ENCODE measurements at places on chromosomes 11 and 22.

GRCh38 chr11:32426819-32427615, 8.3 kb downstream of the WT1 start:
- no peak for DNase-seq

DNA sequence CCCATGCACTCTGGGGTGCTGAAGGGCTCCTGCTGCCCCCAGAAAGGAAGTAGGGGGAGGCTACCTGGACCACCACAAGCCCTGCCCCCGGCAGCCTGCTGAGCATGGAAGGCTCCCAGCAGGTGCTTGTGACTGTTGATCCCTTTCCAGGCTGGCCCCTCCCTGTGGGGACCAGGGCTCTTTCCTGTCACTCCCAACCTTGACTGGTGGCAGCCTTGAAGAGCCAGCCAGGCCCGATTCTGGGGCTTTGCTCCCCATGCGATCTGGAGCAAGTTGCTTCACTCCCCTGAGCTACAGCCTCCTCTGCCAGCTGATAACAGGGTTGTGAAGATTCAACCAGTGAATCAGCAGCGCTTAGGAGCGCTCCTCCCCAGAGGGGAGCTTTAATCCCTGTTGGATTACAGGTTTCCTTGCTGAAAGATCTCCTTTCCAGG, 4.6 kb upstream of the CST6 start:
- DNase-seq: no peak

- DNase-seq: peak; percentile 81
These were observed 15.7 kb downstream of the CRTAM start for GRCh38 chr11:122853971-122854446.

DNA sequence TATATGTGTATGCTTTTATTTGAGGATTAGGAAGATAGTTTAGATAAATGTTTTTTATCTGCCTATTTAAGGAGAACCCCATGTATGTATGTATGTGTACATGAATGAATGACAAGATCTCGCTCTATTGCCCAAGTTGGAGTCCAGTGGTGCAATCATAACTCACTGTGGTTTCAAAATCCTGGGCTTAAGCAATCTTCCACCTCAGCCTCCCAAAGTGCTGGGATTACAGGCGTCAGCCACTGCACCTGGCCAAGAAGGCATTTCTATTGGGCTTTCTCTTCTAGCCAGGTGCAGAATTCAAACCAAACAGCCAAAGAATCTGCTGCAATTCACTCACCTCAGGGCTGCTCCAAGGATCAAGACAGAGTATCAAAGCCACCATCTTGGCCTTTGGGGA, 25.5 kb upstream of the DGKZ start:
- DNase-seq: no peak

DNA sequence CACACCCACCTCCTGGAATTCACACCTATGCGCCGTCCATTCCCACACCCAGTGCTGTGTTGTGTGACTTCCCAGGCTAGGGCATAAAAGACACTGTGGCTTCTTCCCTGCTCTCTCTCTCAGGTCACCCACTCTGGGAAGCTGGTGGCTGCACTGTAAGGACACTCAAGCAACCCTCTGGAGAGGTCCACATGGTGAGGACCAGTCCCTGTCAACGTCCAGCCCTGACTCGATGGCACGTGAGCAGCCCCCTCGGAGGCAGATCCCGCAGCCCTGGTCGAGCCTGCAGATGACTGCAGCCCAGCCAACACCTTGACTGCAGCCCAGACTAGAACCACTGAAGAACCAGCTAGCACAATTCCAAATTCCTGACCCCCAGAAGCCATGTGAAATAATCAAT, 16.2 kb downstream of the CBX7 start:
- no peak for DNase-seq

DNA sequence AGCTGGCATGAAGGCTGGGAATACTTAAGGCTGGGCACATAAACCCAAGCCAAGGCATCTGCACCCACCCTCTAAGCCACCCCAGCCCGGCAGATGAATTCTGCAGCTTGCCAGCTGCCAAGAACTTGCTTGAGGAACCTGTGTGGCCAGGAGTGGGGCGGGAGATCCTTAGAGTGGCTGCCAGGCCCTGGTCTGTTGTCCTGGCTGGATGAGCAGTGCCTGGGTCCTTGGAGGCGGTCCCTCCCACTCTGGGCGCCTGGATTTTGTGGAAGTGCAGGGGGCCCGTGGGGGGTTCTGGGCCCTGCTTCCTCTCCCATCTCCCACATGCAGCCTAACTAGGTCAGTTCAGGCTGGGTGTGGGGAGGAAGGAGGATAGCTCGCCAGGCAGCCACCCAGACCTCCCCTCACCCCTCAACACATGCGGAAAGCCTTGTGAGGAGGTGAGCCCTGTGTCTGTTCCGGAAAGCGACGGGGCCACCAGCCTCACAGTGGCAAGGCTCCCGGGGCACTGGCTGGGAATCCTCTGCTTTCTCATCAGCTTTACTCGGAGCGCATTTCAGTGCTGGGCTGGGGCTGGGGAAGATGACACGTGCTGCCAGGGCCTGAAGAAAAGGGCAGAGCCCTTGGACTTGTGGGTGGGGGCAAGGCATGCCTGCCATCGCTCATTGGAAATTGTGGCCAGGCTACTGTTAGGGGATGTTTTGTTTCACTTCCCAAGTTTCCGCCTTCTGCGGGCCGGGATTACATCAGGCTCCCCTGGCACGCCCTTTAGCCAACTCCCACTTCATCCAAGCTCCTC, 8.4 kb downstream of the DAGLA start:
- DNase-seq: no peak

DNA sequence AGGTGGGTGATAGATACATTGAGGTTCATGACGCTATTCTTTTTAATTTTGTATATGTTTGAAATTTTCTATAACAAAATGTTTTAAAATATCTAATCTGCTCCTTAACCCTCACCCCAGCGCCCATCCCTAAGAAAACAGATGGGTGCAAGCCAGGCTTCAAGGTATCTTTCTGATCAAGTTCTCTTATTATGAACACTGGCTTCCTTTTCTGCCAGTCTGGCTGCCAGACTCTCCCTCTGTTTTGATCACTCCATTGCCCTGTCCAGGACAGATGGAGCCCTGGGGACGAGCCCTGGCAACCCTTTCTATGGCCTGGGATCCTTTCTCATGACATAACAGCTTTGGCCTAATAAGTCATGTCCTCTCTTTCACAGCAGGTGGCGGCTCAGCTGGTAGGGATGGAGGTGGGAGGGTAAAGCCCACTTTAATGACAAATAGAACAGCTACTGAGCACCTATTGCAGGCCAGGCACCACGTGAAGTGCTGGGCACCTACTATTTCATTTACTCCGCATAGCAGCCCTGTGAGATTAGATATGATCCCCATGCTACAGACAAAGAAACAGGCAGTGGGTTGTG, 38.4 kb downstream of the DRD2 start:
- peak; percentile 16 for DNase-seq

DNA sequence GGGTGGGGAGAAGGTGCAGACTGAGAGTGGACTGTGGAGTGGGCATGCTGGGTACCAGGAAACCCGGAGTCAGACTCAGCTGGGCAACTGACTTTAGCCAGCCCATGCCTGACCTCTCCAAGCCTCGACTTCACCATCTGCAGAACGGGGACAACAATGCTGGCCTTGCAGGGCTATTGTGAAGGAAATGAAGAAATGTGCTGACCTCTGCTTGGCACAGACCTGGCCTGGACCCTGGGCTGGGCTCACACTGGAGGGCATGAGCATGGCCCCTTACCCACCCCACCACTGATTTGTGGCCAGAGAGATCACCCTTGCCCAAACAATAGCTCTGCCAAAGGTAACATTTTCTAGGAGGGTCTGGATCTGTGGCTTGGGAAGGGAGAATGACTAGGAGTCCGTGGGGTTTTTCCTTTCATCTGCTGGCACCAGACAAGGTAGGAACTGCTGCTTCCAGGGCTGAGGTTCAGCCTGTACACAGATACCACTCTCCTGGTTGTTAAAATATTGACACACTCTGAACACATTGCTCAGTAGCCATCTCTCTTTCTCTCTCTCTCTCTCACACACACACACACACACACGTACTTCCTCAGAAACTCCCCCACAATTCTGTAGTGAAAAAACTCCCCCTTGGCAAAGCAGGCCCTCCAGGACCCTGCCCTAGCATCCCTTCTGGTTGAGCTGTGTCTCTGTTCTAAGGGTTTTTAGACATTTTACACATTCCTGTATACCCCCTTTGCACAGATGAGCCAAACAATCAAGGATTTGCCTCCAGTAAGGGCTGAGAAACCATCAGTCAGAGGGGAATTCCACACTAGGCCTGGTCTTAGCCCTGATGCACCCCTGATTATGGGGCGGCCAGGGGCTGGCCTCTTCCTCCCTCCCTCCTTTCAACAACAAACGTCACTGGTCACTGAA, 1.0 kb downstream of the MOGAT2 start:
- DNase-seq: no peak

GRCh38 chr11:121766166-121766565, 313.4 kb upstream of the SORL1-AS1 start:
- no peak for DNase-seq

- DNase-seq: no peak
These were observed 849 bp upstream of the APOBEC3B start for GRCh38 chr22:38981005-38981991.

DNA sequence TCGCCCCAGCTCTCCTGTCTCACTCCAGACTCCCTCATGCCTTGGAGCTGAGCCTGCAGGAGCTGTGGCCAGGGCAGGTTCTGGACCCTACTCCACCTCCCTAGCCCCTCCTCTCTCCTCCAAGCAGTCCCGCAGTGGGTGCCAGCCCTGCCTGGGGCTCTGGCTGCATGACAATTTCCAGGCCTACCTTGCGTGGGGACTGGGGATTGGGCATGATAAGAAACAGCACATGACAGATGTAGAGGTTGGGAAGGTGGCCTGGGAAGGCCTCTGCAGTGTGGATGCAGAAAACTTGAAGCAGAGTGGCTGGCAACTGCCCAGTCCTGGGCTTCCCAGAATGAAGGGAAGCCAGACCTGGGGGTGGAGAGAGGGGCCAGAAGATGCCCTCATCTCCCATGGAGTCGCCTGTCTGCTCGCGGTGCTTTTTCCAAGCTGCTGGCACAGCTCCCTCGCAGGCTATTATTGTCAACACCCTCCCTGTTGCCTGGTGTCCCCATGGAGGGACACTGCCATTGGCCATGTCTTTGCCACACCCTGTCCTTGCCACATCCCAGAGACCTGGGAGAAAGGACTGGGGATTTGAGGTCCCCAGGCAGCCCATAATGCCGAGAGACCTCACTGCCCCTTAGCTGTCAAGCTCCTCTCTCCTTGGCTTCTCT, 48.9 kb upstream of the CDON start:
- DNase-seq: no peak

DNA sequence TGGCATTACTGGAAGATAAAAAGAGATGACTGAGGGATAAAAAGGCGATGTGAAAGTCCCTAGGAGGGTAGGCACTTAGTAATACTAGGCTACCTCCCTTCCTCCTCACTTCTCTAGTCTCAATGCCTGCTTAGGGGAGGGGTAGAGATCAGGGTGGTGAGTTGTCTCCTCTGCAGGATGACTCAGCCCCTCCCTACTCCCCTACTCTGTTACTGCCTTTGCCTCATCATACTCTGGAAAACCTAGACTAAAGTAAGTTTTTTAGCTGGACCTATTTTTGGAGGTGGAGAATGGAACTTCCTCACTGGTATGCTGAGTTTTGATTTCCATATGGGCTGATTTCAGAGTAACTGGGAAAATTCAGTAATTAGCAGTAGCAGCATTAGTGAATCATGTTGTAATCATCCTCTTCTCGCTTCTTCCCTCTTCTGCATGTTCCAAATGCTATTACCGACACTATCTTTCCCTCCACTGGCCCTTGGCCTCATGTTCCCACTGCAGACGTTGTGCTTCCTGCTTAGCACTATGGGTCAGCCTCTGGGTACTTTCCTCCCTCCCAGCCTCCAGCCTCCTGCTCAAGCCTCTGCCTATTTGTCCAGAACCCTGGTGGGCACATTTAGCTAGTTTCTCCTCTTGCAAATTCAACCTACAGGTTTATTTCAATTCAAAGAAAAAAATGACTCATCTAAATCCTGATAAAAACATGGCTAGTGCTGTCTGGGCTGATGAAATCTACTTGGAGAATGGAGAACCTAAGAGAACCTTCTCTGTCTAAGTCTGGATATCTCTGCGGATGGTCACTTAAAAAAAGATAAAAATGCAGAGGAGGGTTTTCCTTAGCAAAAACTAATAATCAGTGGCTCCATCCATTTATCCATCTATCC, 281.7 kb downstream of the ST3GAL4 start:
- DNase-seq: no peak

DNA sequence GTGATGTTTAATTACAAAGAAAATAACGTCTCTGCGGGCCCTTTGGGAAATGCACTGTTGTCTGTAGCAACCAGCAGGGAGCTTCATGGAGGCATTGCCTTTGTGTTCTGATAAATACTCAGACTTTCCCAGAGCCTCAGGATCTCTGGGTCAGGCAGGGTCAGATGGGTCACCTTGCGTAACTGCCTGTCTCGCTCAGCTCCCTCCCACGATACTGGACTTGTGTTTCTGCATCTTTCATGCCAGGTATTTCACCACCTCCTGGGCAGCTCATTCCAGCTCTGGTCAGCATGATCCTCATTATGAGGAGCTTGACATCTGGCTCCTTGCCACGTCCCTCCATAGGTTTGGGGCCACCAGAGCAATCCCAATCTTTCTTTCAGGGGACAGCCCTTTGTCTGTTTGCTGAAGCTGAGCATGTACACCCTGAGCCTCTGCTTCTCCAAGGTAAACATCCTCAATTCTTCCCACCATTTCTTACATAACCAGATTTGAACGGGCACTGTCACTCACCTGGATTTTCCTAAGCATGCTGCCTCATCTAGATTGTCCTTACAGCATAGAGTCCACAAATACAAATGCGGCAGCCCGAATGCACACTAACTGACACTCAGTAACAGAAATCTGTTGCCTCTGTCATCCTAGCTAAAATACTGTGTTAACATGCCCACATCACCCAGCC, 162.3 kb downstream of the LARGE1 start:
- DNase-seq: no peak

GRCh38 chr11:10575346-10576034, 7.0 kb upstream of the LYVE1 start:
- DNase-seq: no peak

GRCh38 chr11:82747471-82747870, 13.8 kb upstream of the FAM181B start:
- no peak for DNase-seq

DNA sequence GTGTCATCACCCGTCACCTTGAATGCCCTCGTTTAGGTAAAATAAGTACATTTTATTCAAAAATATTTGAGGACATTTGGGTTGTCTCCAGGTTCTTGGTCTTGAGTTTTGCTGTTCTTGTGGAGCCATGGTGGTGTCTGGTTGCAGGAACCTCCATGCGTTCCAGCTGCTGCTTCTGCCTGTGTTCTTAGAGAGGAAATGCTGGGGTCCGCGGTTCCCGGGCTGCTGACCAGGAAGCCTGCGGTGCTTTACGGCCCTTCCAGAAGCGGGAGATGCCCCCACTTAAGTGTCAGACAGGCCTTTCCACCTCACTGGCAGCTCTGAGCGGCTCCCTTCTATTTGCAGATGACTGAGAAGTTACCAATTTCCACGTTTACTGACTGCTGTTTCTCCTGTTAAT, 66.8 kb downstream of the LRP5 start:
- no peak for DNase-seq
